Activated T-cell treated with anti-CD3 and anti-CD28 coated beads, Interleukin-2, amount 50 U/mL, for 4 hours (primary cell): ENCODE measurements at places on chromosomes 12 and 14. TPM values are rescaled to one million over a fixed set of nuclear protein-coding genes. Genes with fewer than 3 reads are reported as not detected.
A peak's percentile ranks its signal among the peaks of the same experiment; 100 is the strongest.

GRCh38 chr12:777550-778047 is 25.2 kb downstream of the WNK1 start:
- no peak for DNase-seq

DNA sequence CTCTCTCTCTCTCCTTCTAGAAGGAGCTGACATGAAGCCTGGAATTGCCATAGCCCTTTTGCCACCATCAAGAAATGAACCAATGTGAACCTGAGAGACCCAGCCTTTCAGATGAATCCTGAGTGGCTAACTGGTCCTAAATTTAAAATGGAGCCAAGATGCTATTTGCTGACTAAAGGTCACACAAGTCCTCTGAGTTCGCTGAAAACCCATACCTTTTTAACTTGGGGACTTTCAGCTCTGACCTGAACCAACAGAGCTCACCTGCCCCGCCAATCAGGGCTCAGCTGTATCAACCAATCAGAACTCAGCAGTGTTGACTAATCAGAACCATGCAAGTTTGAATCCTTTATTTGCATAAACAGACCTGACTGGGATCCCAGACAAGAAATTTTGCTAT is 70.3 kb upstream of the MDM1 start:
- no peak for DNase-seq

DNA sequence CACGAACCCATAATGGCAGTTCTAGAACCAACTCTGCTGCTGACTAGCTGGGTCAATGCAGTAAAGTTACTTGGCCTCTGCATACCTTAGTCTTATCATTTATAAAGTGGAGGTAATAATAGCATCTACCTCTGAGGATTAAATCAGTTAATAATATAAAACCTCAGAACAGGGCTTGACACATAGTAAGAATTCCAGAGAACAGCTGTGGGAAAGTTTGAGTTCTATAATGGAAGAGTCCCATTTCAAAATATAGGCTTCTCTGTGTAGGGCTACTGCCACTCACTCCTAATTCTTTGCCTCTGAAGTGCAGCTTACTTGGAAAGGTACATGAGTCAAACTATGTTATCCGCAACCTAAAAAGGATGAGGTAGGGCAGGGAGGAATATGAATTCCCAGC is 269.2 kb upstream of the PRKD1 start:
- no peak for DNase-seq

- peak; percentile 7 for DNase-seq
These were observed 874 bp upstream of the RNU6-8 start for GRCh38 chr14:32203928-32204357.

GRCh38 chr12:121751034-121751433 is 38.5 kb downstream of the TMEM120B start:
- DNase-seq, result no peak

DNA sequence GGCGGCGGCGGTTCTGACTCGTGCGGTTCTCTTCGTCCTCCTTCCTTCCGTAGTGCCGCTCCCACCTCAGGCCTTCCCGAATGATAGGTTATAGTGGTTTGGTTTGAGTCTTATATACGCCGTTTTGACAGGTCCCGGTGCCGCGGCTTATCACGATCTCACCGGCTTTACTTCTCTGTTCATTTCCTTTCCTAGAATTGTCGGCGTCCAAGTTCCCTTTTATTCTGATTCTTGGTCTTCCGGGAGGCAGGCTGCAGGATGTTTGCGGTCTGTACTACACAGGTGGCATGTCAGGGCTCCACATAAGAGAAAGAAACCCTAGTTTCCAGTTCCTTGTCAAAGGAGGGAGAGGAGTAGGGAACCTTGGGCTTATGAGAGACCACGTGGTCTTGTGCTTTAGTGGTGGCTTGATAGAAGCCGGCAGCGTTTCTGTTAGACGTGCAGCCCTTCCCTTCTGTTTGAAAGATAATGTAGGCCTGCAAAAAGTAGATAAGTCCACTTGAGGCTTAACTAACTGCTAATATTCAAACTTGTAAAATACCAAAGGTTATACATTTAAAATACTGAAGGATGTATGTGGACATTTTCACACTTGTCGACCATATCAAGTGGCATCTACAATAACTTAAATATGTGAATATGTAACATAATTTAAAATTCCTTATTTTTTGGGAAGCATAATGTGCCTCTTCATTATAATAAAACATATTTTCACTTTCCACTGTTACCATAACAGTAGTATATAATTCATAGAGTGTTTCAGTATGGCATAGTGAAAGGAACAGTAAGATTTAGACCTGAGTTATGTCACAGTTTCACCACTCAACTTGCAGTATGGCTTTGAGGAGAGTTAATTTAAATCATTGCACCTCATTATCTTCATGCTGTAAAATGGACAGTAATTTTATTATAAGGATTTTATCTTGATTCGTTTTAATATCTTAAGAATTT is 804 bp downstream of the USP15 start:
- peak; percentile 43 for DNase-seq

DNA sequence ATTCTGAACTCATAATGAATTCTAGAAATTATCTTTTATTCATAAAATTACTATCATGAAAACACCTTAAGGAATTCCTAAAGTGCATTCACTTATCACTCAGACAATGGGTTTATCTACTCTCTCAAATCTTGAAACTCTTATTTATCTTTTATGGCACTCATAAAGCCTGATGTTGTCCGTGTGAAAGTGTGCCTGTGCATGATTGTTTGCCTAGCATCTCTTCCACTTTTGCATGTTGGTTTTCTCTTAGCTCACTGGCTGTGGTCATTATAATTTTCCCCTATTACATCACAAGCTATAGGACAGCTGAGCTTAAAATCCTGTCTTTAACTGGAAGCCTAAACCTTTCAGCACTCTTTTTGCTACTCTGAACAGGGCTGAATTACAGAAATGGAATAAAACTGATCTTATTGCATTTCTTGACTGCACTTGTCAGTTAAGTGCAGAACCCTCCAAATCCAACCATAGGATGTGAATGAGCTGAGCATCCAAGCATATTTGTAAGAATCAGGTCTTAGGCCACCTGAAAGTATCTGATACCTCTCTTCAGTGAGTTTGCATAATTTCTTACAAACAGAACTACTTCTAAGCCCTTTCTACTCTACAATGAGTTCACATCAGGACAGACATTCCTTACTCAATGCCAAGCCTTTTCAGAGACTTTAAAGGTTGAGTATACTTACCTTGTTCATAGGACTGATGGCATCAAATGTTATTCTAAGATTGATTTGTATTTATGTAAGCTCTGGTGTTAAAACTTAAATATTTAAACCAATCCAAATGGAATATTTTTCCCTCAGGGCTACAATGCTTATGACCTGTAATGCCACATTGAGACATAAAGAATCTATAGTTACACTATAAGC is 221.2 kb upstream of the KITLG start:
- no peak for DNase-seq

- DNase-seq, result peak; percentile 45
These were observed at the start of gene LTB4R for GRCh38 chr14:24310646-24311604. LTB4R (plus strand) TSS chr14:24311502; CDS start chr14:24315652, 4,150 bp downstream.

DNA sequence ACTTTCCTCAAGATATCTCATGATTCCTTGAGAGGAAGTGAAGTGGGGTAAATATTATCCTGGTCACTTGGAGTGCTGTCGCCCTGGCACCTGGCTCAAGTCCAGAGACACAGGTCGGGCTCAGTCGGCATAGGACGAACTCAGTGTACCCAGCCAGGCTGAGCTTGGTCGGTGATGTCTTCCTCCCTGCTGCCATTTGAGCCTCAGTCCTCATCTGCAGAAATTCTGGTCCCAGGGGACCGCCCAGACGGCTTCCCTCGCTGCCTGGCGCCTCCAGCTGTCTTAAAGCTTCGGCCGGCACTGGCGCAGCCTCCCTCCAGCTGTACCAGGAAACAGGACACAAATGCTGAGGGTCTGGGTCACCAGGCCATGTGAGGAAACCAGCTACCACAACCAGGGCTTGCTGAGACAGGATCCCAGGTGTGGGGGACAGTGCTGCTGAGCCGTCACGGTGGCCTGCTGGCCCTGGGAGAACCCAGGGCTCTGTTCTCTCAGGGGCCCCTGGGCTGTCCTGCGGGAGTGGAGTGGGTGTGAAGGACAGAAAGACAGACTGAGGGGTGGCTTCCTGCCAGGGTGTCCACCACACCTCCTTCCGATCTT is 5.0 kb upstream of the KLC1 start:
- no peak for DNase-seq

GRCh38 chr12:26250801-26251200 is 55.4 kb downstream of the SSPN start:
- DNase-seq, result no peak

KCNH5 gene
- not detected for total RNA-seq

NXPH4 gene
- total RNA-seq, result 0.20 TPM

HVCN1 gene
- total RNA-seq, result 7.2 TPM

SMOC1 gene
- 0.30 TPM for total RNA-seq

PLCZ1 gene
- total RNA-seq, result not detected
